ENCODE measurements at places on chromosomes 12 and 14.

GRCh38 chr14:40188006-40188405, 755.8 kb upstream of the FBXO33 start:
- DNase-seq, result no peak

DNA sequence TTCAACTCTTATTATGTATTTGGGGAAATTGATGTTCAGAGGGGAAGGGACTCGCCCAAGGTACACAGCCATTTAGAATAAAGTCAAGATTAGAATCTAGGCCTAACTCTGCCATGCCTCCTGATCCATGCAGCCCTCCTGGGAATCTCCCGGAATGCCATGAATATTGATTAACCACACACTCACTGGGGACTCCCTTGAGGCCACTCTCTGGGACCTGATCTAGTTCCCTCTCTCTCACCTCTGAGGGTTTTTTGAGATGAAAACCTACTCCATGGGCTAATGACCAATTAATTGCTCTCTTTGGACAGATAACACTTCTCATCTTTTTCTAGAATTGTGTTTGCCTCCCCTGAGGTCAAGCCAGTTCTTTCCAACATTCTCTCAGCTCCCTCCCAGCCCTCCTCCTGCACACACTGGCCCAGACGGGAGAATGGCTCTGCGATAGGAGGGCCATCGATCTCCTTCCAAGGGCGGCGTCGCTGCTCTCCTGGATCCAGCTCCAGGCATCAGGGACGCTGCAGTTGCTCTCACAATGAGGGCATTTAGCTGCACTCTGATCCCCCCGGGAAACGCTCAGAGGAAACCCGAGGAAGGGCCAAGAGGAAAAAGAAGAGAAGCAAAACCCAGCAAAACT, 22.6 kb downstream of the WSCD2 start:
- DNase-seq, result no peak

DNA sequence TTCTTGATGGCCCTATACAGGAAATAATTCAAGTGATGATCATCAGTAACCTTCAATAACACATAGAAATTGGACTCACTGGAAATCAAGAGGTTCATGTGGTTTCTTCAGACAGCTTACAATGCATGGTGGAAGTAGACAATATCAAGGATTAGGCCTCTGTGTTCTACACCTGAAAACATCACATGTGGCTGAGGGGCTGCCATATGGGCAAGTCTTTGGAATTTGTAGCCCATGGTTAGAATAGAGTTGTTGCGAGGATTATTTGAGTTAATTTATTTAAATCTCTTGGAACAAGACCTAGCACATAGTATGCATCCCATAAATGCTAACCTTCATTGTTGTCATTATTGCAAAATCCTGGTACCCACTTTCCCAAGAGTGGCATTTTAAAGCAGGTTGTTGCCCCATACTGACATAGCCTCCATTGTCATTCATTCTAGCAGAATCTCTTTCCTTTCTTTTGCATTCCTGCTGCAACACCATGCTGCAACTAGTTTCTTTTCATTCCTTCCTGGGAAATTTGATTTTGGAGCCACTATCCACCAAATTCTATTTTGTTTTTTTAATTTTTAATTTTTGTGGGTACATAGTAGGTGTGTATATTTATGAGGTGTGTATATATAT, 352.7 kb upstream of the NAV3 start:
- DNase-seq, result no peak

GRCh38 chr14:57960946-57961785, 95.3 kb upstream of the SLC35F4 start:
- DNase-seq, result no peak

GRCh38 chr14:54691525-54692283, 124.8 kb downstream of the SAMD4A start:
- no peak for DNase-seq

GRCh38 chr14:79515158-79515557, 696.1 kb downstream of the DIO2 start:
- no peak for DNase-seq

- no peak for DNase-seq
Observed at GRCh38 chr14:32312010-32312331, 17.1 kb upstream of the AKAP6 start.

GRCh38 chr14:101854366-101854765, 92.9 kb downstream of the PPP2R5C start:
- DNase-seq, result no peak

- DNase-seq, result no peak
Observed at GRCh38 chr14:77154421-77154820, 12.8 kb upstream of the ZDHHC22 start.

- DNase-seq, result no peak
Observed at GRCh38 chr14:87052646-87053225, 940.2 kb downstream of the GALC start.

- DNase-seq, result no peak
Observed at GRCh38 chr14:104001003-104001402, 58.7 kb upstream of the RD3L start.

GRCh38 chr12:47858511-47859266, 39.0 kb upstream of the HDAC7 start:
- no peak for DNase-seq

DNA sequence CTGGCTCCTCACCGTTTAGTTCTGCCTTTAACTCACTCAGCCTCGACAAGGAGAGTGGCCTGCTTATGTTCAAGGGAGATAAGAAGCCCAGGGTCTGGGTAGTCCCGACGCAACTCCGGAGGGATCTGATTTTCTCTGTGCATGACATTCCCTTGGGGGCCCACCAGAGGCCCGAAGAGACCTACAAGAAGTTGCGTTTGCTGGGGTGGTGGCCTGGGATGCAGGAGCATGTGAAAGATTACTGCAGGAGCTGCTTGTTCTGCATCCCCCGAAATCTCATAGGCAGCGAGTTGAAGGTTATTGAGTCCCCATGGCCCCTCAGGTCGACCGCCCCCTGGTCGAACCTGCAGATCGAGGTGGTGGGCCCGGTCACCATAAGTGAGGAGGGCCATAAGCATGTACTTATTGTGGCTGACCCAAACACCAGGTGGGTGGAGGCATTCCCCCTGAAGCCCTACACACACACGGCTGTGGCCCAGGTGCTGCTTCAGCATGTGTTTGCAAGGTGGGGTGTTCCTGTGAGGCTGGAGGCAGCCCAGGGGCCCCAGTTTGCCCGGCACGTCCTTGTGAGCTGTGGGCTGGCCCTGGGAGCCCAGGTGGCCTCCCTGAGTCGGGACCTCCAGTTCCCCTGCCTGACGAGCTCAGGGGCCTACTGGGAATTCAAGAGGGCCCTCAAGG, 13.1 kb downstream of the CBLN3 start:
- DNase-seq, result no peak

GRCh38 chr12:46153268-46153872, 115.5 kb downstream of the SLC38A1 start:
- DNase-seq, result no peak

DNA sequence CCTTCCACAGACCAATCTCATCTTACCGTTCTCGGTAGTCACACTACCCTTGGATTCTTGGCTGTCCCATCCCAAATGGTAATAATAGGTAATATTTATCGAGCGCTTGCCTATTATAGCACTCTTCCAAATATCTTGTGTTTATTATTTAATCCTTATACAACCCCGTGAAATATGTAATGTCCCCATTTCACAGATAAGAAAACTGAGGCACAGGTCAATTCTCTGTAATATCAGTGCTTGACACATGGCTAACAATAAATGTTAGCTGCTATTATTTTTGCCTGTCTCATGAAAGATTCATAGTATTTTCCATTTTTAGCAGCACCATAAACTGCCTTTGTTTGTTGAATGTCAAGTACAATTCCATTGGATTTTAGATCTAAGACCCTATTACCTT, 4.5 kb downstream of the TMX1 start:
- no peak for DNase-seq

GRCh38 chr12:108483213-108484059, 31.6 kb upstream of the FICD start:
- no peak for DNase-seq

GRCh38 chr14:68282479-68283377, 463.1 kb downstream of the RAD51B start:
- peak; percentile 3 for DNase-seq

DNA sequence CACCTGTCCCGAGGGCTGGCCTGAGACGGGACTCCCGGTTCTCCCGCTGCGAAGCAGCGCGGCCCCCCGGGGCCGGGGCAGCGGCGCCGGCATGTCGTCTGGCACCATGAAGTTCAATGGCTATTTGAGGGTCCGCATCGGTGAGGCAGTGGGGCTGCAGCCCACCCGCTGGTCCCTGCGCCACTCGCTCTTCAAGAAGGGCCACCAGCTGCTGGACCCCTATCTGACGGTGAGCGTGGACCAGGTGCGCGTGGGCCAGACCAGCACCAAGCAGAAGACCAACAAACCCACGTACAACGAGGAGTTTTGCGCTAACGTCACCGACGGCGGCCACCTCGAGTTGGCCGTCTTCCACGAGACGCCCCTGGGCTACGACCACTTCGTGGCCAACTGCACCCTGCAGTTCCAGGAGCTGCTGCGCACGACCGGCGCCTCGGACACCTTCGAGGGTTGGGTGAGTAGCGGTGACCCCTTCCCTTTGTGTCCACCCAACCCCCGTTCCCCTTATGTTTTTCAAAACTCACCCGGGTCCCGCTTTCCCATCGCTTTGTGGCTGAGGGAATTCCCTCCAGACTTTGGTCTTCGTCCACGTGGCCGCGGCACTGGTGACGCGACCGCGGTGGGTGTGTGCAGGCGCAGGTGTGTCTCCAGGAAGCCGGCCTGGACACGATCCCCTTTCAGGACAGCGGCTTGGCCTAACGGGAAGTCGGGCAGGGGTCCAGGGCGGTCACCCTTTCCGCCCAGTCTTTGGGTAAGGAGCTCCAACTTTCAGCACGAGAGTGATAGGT, 826 bp downstream of the PRKCH start:
- DNase-seq, result no peak

DNA sequence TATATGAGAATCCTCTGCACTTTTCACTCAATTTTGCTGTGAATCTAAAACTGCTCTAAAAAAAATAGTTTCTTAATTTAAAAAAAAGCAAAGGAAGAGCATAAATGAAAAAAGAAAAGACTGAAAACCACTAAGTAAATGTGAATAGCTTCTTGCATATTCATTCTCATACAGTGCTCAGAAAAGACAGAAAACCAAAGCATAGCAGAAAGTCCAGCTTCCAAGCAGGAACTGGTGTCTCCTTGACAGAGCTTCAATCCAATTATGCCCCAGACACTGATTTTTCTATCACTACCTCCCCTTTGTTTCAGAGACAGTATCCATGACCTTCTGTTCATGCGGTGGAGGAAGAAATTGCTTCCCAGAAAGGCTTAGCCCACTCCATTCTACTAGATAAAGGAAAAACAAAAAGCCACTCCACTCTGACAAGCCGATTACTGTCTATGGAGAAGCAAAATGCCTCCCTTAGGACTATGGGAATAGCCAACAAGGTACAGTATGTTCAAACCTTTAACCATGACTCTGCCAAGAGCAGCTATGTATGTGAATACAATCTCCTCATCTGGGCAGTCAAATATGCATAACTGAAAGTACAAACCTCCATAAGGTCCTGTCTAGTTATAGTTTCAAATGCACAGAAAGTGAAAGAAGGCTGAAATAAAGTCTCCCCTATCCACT, 40.6 kb downstream of the ATF7 start:
- no peak for DNase-seq

DNA sequence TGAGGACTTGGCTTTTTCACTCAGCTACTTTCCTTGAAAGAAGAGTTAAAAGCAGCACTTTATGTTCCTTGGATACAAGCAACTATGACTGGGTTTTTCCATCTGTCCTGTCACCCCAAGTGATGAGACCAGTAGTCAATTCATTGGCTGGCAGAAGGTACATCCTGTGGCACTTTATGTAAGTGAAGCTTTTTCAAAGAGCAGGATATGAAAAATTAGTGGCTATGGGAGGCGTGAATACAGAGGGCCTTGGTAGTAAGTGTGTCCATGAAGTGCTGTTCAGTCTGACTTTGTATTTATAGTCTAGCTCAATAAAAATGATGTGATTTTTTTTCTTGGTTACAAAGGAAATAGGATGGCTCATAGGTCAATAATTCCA, 68.8 kb downstream of the DRAM1 start:
- no peak for DNase-seq

- DNase-seq, result peak; percentile 55
Observed at GRCh38 chr12:96061864-96062453, 26.6 kb upstream of the LTA4H start.

DNA sequence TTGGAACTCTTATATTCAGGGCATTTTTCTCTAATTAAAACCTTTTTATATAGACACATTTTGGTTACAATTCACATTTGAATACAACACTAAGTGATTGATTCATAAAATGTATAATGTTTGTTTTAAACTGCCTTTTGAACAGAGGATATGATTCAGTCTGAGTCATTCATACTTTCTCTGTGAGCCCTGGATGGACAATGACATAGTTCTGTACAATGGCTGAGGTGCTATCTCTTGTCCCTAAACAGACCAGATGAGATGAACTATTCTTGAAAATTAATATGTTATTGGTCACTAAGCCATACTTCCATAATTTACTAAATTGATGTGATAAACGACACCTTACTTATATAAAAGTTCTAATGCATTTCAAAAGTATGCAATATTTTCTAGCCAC, 199.7 kb upstream of the ATXN7L3B start:
- DNase-seq, result no peak

- DNase-seq, result no peak
Observed at GRCh38 chr12:130162745-130163460, 639 bp downstream of the FZD10 start.

GRCh38 chr14:79424462-79424861, 786.8 kb downstream of the DIO2 start:
- DNase-seq, result no peak

- DNase-seq, result no peak
Observed at GRCh38 chr12:104505095-104505818, 48.5 kb downstream of the CHST11 start.

GRCh38 chr14:69327507-69327906, 67.5 kb downstream of the GALNT16 start:
- DNase-seq, result no peak

DNA sequence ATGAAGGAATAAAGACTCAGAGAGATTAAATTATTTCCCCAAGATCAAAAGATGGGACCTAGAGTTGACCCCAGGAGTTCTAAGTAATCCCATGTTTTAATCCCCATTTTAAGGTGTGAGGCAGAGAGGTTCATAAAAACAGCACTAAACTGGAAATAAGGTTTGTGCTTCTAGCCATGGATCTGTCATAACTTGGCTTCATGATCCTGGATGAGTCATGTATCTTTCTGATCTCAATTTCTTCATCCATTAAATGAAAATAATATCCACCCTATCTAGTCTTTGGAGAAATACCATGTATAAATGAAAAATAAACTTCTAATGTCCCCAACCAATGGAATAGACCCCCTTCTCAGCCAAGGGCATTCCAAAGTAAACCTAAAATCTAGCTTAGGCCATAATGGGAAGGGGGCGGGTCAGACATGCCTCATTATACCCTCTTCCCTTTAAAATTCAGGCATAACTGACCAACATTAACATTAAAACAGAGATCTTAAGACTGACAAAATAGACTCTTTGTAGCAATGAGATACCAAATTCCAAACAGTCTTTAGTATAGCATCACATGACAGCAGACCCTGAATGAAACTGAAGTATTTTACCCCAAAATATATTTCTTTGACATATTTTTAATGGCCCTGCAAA, 47.8 kb downstream of the SLC41A2 start:
- no peak for DNase-seq

Data from stimulated activated CD8-positive, alpha-beta memory T cell treated with anti-CD3 and anti-CD28 coated beads, Interleukin-2, amount 100 ng/mL, for 1 hour (primary cell).